ENCODE measurements at places on chromosomes 5 and 9. TPM values are rescaled to one million over a fixed set of nuclear protein-coding genes. Genes with fewer than 3 reads are reported as not detected.

SLC4A9 gene
- total RNA-seq: not detected

GRCh38 chr9:113556877-113557593 lies 93.5 kb downstream of the RGS3 start:
- H3K4me1 ChIP-seq: peaks cover 58% of the 10 kb centered on the region
- peaks cover 4% of the 10 kb centered on the region for H3K36me3 ChIP-seq
- no peak for DNase-seq

OTULINL gene
- 14.6 TPM for total RNA-seq

LURAP1L gene
- not detected for total RNA-seq

GRCh38 chr9:97568461-97569275 lies 64.5 kb downstream of the TSTD2 start:
- H3K4me1 ChIP-seq: no peaks in the 10 kb centered on the region
- H3K27me3 ChIP-seq: no peaks in the 10 kb centered on the region
- no peak overlapping the region for H3K27ac ChIP-seq
- no peak overlapping the region for H3K4me3 ChIP-seq
- DNase-seq: no peak

CCDC69 gene
- total RNA-seq: 59.6 TPM

ATG10 gene
- 9.6 TPM for total RNA-seq

IL9 gene
- total RNA-seq: 0.52 TPM

DNA sequence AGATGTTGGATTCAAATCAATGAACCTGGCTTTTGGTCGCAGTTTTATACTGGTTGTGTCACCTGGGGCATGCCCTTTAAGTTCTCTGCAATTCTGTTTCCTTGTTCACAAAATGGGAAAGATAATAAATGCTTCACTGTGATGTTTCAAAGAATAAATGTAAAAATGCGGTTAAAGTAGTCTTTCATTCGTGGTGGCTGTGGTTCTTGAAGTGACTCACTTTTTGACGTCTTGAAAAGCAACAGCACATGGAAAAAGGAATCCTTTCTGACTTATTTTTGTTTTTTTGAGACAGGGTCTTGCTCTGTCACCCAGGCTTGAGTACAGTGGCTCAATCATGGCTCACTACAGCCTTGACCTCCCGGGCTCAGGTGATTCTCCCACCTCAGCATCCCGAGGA lies 88.4 kb upstream of the SLIT3 start:
- H3K4me3 ChIP-seq: no peak overlapping the region
- no peak for DNase-seq
- no peak overlapping the region for H3K27ac ChIP-seq
- H3K36me3 ChIP-seq: no peaks in the 10 kb centered on the region
- no peaks in the 10 kb centered on the region for H3K4me1 ChIP-seq

NPR3 gene
- 0.10 TPM for total RNA-seq

PCDHGA4 gene
- 0.50 TPM for total RNA-seq

LRRTM2 gene
- not detected for total RNA-seq

DNA sequence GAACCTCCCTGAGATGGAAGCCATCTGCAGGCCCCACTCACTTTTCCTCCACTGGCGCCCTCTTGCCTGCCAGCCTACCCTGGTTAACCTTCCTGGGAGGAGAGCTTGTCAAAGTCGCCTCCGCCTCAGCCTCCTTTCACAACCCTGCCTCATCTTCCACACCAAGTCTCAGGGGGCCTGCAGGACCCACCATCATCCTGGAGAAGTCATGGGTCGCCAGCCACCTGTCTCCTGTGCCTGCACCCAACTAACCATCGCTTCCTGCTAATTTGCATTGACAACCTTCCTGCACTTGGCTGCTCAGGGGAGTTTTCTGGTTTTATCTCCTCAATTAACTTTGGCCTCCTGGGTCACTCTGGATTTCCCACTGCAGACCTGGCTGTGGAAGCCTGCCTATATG lies 52.8 kb upstream of the GRHPR start:
- H3K36me3 ChIP-seq: no peaks in the 10 kb centered on the region
- peaks cover 12% of the 10 kb centered on the region for H3K4me1 ChIP-seq
- peaks cover 2% of the 10 kb centered on the region for H3K27me3 ChIP-seq
- no peak for DNase-seq
- H3K27ac ChIP-seq: no peak overlapping the region
- no peak overlapping the region for H3K4me3 ChIP-seq

GLDC gene
- total RNA-seq: 15.2 TPM

- H3K4me3 ChIP-seq: no peak overlapping the region
- no peaks in the 10 kb centered on the region for H3K4me1 ChIP-seq
- H3K27ac ChIP-seq: no peak overlapping the region
- H3K27me3 ChIP-seq: peaks cover 12% of the 10 kb centered on the region
- DNase-seq: no peak
Measured at GRCh38 chr9:90773617-90774016, 28.0 kb upstream of the SYK start.

DNA sequence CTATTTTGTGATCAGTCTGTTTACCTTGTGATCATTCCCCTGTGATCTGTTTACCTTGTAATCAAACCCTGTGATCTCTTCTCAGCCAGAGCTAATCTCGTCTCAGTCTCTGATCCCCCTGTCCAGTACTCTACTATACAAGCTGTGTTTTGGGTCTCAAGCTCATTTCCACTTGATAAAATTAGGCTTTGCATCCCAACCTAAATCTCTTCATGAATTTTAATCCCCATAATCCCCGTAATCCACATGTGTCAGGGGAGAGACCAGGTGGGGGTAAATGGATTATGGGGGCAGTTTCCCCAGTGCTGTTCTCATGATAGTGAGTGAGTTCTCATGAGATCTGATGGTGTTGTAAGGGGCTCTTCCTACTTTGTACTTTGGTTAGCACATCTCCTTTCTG lies 157.2 kb downstream of the PRR16 start:
- H3K27ac ChIP-seq: no peak overlapping the region
- no peaks in the 10 kb centered on the region for H3K27me3 ChIP-seq
- H3K4me1 ChIP-seq: no peaks in the 10 kb centered on the region
- H3K36me3 ChIP-seq: no peaks in the 10 kb centered on the region
- no peak for DNase-seq
